ENCODE measurements at places on chromosomes 3 and 15.
A peak's percentile ranks its signal among the peaks of the same experiment; 100 is the strongest.

DNA sequence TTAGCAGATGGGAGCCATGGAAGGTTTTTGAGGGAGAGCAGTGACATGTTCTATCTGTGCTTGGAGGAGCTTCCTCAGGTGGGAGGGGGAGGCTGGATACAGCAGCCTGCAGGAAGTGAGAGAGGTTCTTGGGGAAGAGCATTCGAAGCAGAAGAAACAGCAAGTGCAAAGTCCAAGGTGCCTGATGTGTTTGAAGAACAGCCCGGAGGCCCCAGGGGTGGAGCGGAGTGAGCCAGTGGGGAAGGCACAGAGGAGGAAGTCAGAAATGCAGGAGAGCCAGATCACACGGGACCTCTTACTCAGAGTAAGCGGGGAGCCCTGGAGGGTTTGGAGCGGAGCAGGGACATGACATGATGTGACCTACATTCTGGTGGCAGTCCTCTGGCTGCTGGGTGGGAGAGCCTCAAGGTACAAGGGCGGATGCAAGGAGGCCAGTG lies 10.8 kb downstream of the ITGA11 start:
- DNase-seq = no peak

- DNase-seq = no peak
Measured at GRCh38 chr3:16325850-16326249, 60.8 kb downstream of the OXNAD1 start.

DNA sequence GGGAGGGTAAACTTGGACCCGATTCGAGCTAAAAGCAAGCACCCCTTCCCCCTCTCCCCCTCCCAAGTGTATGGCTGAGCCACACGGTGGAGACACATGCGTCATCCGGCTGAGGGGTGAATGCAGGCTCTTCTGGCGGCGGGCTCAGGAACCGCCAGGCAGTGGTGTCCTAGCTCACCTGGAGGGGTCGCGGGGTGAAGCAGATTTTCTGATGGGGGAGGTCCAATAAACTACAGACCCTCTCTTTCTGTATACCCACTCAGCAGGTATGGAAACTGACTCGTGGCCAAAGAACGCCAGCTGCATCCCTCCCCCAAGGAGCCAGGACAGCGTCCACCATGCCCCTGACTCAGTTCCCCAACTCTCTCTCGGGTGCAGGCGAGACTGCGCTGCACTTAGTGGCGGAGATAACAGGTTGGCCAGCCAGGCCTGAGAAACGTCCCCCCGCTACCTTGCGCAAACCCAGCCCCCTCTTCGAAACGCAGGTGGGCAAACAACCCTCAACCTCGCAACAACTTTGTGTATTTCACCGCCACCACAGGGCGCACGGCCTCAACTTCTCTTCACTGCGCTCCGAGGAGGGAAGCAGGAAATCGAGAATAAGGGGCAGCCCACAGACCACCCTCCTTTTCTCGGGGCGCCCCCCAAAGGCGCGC lies 1.3 kb downstream of the MAGI1 start:
- no peak for DNase-seq

- DNase-seq = no peak
Measured at GRCh38 chr15:85555875-85556617, 175.6 kb downstream of the AKAP13 start.

DNA sequence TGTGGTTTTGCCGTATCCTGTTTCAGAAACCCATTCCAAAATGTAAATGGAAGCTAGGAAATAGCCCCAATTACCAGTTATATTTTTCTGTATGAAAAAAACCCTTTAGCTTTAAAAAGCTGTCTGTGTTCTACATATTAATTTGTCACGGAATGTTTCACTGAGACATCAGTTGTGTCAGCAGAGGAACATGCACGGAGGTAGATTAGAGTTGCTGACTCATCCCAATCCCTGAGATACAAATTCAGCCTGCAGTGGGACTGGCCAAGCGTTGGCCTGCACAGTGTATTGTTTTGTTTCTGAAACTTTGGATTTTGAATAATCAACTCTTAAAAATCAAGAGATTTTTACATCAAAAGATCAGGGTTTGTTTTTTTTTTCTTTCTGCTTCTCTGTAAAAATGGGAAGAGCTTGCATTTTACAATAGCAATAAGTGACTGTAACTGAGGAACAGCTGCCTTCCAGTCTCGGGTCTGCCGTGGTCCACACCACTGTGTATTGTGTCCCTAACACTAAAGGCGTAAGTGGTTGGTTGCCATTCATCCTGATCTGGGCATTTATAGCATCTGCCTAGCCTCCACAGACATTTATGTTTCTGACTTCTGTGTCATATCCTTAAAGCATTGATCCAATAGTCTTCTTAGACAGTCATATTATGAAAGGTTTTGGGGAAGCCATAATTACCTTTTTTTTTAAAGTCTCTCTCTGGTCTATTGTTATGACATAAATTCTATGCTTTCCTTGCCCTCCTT lies 218.1 kb downstream of the ADAMTSL3 start:
- DNase-seq = no peak

DNA sequence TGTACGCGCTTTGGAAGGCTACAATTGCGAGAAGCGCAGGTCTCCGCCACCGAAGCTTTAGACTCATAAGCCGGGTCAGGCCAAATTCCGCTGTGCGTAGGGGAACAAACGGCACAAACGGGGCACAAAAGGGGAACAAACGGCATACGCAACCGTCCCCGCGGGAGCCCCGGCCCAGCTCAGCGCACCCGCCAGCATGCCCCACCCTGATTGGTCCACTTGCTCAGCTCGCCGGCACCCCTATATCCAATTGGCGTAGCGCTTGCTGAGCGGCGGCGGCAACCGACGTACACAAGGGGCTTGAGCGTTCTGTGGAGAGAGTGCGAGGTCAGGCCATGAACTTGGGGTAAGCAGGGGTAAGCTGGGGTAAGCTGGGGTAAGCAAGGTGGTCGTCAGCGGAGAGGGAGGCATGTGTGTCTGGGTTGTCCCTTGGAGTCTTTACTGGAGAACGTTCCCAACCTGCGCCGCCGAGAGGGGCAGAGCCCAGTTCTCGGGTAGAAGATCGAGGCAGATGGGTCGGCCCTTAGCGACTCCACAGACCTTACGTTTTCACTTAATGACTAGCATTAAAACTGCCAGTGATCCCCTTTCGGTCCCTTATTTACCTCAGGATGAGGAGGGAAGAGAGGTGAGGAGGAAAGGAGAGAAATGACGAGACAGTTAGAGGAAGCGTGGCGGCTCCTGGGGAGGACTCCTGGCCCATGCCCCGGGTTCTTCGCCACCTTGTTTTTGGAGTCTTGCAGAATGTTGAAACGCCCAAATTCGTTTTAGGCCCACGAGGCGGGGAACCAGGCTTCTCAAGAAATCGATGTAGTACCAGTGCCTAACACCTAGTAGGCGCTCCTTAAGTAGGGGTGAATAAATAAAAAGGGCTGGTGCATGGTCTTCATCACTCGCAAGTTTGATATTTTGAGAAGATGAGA lies at the start of gene CCDC66:
CCDC66 (plus strand) TSS at position 268 of the 923 bp plus-strand sequence; CDS start at position 336, 68 bp downstream.
- peak; percentile 88 for DNase-seq

DNA sequence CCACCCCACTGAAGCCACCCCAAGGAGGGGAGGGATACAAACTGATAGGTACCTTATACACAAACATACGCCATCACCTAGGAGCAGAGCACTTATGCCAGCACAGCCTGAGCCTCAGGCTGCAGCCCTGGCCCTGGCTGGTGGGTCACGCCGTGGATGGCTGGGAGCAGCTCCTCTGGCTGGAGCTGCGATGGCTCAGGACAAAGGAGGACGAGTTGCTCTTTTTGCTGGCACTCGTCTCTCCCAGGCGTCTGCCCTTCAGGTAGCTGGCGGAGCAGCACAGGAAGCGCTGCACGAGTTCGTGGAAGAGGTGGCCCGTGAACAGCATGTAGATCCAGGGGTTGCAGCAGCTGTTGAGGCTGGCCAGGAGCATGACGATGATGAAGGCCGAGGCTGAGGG lies 16.6 kb downstream of the OXTR start:
- DNase-seq = no peak

GRCh38 chr3:85864896-85865295 lies 906.1 kb downstream of the CADM2 start:
- DNase-seq = no peak

DNA sequence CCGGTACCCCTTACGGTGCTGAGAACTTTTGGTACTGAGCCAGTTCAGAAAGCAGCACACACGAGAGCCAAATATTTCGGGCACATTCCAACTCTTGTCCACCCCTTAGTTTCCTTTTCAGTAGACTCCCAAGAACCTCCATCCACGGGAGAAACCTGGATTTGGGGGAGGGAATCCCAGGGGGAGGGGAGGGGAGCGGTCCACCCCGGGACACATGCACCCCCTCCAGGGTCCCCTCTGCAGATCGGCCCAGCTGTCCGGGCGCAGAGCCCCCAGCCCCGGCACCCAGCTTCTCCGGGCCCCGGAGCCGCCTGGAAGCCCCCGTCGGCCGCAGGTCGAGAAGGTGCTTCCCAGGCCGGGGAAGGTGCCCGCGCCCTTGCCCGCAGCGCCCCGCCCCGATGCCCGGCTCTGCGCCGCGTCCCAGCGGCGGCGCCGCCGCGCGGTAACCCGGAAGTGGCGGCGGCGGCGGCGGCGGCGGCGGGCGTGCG lies 455 bp upstream of the ABHD17C start:
- DNase-seq = no peak

DNA sequence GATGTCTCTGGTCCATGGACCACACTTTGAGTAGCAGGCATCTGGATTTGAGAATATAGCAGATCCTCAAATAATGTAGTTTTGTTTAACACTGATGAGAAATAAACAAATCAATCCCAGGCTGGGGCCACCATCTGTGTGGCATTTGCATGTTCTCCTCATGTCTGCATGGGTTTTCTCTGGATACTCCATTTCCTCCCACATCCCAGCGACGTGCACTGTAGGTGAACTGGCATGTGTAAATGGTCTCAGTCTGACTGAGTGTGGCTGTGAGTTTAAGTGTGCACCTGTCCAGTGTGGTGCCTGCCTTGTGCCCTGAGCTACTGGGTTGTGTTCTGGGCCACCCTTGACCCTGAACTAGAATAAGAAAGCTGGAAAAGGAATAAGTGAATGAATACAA lies 66.3 kb upstream of the NANOGP8 start:
- DNase-seq = no peak

- DNase-seq = no peak
Measured at GRCh38 chr3:151431940-151432339, 28.9 kb downstream of the IGSF10 start.

DNA sequence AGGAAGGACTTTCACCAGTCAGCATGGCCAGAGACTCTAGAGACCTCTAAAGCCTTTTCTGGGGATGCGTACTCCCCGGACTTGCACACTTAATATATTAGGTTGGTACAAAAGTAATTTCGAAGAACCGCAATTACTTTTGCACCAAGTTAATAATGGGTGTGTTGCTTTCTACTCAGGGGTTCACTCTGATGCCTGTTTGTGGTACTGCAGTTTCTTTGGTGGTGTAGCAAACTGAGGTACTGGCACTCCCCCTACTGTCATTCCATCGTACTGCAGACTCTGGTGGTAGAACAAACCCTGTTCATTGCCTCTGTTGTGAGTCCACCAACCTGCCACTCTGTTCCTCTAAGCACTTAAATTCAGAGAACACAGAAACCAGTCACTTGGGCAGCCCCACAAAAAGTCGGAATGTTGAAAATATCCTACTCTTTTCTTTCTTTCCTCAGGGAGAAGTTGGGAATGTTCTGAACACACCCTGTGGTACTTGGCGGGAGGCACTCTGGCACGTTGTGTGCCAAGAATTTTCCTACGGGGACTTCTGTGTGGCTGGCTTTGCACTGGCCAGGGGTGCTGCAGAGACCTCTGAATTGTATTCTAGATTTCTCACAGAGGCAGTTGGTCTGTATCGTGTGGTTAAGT lies 46.3 kb downstream of the GABRG3 start:
- DNase-seq = no peak

DNA sequence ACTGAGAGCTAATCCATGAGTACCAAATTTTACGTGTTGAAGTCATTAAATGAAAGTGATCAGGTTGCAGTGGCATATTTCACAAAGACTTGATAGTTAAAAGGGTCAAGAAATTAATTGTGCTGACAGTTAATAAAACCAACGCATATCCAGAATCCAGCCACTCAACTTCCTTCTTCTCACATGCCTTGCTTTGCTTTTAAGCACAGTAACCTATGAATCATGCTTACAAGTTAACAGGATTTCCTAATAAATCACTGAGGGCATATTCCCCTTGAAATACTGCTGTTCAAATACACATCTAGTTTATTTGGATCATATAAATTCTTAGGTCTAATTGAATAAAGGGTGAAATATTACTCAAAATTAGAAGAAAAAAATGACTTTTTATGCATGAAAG lies 801.5 kb upstream of the EPHA6 start:
- DNase-seq = no peak

GRCh38 chr3:196775938-196776337 lies 36.3 kb downstream of the PAK2 start:
- no peak for DNase-seq

DNA sequence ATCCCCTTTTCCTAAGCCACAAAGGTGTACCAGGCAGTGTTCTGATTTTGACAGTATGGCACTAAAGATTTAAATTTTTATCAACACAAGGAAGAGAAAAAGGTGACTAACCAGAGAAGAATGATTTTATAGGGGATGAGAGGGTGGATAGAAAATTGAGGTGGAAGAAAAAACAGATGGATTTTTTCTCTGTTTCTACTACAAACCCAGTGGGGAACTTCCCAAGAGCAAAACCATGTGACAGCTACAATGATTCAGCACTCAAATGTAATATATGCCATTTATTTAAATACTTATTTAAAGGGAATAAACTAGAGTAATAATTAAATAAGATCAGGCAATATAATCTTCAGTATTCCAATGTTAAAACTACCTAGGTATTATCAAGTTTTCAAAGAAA lies 11.1 kb downstream of the DCUN1D1 start:
- no peak for DNase-seq

DNA sequence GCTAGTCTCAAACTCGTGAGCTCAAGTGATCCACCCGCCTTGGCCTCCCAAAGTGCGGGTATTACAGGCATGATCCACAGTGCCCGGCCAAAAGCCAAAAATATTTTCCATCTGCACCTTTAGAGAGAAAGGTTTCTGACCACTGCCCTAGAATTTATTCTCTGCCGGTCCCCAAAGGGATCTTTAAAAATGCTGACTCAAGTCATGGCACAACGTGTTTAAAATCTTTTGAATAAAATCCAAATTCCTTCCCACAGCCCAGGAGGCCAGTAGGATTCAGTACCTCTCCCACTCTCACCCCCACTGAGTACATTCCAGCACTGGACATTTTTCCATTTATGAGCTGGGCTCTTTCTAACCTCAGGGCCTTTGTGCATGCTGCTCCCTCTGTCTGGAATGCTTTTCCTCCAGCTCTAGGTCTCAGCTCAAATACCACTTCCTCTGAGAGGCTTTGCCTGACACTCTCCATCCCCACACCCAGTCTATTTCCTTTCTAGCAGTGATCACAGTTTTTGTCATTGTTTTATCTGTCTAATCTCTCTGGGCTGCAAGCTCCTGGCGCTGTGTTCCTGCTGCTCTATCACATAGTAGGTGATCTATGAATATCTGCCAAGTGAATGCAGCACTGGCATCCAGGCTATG lies 502.9 kb downstream of the SHQ1 start:
- no peak for DNase-seq

- no peak for DNase-seq
Measured at GRCh38 chr3:43549626-43550290, 72.1 kb downstream of the ANO10 start.

DNA sequence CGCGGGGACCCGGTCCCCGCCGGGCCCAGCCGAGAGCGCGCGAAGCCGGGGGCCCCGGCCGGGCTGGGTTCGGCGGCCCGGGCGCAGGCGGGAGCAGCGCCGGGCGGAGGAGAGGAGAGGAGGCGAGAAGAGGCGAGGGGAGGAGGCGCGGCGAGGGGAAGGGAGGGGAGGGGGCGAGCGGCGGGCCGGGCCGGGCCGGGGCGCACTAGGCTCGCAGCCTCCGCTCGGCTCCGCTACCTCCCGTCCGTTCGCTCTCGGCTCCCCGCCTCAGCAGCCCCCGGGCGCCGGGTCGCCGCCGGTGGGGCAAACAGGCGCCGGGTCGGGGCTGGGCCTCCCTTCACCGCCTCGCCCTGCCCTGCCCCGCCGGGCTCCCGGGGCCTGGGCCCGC lies 351 bp downstream of the INSYN1 start:
- DNase-seq = no peak

Data from activated T-helper 9 cell treated with anti-CD3 and anti-CD28 coated beads, Interleukin-2, amount 50 U/mL, for 16 hours (primary cell).